ENCODE measurements at places on chromosomes 7 and 10.

DNA sequence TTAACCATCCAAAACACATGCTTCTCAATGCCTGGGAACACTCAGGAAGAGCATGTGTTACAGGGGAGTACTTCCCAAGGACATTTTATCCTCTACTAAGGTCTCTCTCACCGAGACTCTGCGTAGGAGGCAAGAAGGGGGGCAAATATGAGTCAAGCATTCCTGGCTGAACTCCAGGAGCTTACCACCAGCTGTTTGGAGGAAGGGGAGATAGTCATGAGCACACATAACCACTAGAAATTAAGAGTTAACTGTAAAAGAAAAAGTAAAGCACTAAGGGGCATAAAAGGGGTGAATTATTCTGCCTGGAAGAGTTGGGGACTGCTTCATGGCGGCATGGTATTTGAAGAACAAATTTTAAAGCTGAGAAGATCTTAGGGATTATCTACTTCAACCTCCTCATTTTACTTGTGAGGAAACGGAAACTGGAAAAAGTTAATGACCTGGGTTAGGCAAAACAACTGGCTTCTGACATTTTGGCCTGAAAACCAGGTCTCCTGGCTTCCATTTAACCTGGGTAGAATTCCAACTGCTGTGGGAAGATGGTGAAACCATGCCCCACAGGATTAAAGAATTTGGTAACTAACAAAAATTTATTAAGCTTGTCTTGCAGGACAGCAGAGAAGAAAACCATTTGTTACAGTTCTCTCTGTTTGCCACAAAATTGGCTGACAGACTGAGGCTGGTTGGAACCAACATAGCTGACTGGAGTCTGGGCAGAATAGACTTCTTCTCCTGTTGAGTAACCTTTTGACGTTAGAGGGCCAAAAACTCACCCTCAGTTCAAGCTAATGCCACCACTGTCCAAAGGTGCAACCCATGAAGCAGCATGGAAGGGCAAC is 85.5 kb downstream of the SLC25A13 start:
- no peak for DNase-seq

DNA sequence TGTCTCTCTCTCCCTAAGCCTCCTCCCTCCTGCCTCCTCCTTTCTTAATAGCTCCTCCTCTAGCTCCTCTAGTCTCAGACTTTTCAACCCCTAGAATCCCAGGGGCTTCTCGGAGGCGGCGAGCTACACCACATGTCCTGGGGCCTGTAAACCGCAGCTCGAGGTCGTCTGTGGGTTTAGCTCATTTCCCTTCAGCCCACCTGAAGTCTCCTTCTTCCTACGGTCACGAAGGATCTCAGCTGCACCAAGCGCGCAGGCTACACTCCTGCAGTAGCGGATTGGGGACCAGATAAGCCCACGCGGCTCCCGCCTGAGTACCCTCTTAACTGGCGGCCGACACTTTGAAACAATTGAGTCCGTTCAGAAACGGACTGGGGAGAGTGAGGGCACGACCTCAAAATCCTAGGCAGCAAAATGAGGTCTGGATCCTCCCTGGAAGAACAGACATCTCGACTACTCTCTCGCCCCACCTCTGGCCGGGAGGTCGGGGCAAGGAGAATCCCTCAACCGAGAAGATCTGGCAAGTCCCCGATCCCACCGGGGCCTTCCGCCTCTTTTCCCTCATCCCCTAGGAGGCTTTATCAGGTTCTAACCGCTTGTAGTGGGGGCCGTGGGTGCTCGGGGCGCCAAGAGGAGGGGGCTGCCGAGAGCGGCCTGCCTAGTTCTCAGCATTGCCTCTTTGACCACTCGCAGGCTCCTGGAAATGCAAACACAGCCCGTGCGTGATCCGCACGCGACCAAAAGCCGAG is 1.3 kb upstream of the SORCS3 start:
- DNase-seq, result no peak

DNA sequence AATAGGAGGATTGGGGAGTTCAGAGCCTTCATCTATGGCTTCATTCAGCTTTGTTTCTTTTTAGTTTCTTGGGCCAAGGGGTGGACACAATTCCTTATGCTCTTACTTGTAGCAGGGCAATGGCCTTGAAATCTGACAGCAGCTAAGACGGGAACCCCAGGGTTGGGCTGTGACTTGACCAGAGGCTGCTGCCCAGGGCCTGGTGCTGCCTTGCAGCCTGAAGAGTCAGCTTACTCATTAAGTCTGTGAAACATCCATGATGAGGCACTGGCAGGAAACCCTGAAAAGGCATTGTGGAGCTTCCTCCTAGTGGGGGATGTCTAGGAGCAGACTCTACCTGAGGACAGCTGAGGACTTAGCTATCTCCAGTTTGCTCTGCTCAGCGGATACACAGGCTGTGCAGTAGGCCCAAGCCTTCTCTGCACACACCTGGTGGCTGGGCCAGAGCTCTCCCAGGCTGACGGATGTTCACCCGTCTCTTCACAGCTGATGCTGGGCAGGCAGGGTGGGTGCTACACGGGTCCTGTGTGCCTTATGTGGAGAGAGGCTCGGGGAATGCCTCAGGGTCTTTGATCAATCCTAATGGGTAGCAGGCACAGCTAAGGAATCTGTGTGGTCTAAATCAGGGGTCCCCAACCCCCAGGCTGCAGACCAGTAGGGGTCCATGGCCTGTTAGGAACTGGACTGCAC is 17.8 kb downstream of the CXCL12 start:
- no peak for DNase-seq

GRCh38 chr7:135965602-135966001 is 11.6 kb downstream of the MTPN start:
- no peak for DNase-seq

DNA sequence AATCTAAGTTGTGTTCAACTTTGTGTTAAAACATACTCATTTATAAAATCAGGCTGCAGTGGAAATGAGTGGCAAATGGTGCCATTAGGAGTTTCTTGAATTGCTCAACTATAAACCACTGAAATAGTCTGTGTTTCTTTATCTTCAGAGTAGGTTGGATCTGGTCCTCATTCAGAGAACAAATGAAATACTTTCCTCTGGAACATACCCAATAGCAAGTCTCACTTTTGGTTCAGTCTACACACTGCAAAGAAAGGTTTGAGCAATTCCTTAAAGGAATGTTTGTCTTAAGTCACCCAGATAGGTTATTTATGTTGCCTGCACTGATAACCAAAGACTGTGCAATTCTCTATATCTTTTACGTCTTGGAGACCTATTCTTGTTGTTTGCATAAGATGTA is 62.5 kb downstream of the ABCB4 start:
- no peak for DNase-seq

GRCh38 chr7:73567846-73568685 is 10.3 kb downstream of the TBL2 start:
- DNase-seq, result no peak

GRCh38 chr10:21458126-21458871 is 67.2 kb downstream of the SKIDA1 start:
- DNase-seq, result no peak

GRCh38 chr10:112775892-112776674 is 174.0 kb upstream of the TCF7L2 start:
- no peak for DNase-seq

DNA sequence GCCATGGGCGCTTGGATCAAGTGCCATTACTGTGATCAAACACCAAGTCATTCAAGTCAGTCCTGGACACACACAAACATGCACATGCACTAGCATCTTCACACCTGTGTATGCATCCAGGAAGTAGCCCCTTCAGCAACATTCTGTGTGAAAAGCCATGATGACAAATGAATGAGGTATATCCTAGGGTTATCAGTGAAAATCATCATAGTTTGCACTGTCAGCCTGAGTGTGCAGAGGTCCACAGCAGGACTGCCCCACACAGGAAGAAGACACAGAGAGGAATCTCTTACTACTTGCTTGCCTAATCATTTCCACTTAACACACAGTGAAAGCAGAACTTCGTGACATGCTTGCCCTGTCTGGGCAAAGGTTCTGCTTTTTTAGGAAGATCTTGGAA is 184.0 kb upstream of the ADO start:
- DNase-seq, result no peak

DNA sequence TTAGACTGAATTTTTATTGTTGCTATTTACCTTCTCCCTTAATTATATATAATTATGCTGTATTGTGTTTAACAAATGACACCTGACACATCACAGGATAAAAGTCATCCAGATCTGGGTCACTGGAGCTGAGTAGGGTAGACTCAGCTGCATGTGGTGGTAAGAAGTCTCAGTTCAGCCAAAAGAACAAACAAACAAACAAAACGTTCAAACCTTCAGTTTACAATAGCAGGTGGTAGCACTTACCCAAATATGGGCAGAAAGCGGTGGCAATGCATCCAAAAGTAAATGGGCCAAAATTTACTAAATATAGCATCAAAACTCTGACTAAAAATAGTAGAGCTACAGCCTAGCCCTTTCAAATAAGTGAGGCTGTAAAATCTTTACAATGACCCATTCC is 42.2 kb downstream of the ZWINT start:
- DNase-seq, result no peak

DNA sequence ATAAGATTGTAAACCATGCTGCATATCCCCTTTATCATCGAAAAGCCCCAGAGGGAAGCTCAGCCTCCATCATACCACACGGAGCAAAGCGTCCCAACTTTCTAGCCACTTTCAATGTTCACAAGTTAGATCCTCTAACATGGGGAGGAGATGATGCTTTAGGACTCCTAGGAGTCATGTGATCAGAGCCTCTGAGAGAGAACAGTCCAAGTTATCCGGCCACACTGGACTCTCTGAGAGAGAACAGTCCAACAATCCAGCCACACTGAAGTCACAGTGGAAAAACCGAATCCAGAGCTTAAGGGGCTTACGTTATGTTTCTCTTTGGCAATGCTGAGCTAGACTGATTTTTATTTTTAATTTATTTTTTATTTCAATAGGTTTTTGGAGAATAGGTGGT is 72.5 kb downstream of the MALSU1 start:
- DNase-seq, result no peak

DNA sequence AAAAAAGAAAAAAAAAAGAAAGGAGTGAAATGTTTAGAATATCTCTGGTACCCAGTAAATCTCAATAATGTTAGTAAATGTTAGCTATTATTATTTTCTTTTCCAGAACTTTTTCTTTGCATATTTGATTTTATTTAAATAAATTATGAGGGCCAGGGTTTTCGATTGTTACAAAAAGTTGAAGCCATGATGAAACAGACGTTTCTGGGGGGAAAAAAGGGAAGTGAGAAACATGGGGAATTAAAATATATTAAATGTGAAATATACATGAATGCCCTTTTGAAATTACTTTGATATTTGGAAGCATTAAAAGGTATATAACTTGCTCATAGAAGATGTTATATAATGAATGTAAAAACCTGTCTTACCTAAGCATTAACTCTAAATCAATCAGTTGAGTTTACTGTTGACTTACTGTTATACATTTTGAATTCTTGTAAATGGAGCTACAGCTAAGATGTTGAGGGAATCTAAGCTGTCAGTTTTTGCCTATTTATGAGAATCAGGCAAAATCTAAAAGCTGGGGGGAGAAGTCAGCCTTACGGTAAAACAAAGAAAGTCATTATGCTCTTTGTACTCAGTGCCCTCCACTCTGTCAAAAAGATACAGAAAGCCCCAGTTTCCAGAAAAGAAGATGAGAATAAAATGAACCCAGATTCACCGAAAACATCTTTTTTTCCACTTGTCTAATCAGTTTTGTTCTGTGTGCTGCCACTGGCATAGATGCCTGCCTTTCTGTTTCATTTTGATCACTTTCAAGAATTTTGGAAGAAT is 30.0 kb upstream of the KDM7A start:
- DNase-seq, result peak; percentile 53

DNA sequence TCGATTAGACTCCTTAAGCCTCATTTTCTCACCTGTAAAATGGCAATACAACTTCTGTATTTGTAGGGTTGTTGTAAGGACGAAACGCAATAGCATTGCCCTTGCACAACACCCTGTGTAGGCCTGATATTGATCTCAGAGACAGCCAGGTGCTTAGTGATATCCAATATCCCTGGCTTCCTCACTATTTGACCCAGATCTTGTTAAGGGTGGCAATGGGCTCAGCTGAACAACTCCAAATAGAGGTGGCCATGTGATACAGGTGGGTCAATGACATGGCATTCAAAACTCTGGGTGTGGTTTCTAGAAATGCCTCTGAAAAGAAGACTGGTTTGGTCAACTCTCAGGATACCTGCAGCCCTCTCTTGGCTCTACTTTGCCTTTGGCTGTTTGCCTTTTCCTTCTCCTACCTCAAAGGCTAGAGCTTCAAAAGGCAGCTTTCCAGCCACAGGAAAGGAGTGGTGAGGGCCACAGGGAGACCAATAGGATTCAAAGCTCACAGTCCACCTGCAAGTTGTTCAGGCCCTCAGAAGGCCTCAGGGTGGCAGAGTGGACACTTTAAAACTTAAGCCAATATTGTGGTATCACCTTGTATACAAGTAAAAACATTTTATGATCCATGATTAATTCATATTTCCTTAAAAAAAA is 14.9 kb upstream of the GATAD1 start:
- DNase-seq, result no peak

- DNase-seq, result no peak
Observed at GRCh38 chr10:4141471-4141870, 356.5 kb upstream of the KLF6 start.

- no peak for DNase-seq
Observed at GRCh38 chr7:105000927-105001336, 13.1 kb upstream of the KMT2E start.

GRCh38 chr10:120788771-120789170 is 62.4 kb upstream of the WDR11 start:
- no peak for DNase-seq

DNA sequence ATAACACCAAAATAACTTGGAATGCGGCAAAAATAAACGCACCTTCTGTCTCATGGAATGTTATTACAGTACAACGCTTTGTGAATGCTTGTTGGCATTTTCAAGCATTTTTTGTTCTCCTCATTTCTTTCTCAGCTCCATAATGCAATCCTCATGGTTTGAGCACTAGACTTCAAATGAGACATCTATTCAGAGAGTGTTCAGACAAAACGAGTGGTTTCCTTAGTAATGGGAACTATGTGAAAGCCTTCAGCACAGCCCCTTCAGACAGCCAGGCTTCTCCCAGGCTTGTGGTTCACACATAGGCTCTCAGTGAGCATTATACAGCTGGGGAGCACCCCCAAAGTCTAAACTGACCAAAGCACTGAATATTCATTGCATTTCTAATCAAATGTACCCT is 8.6 kb upstream of the LRRN3 start:
- no peak for DNase-seq

GRCh38 chr7:92944633-92945032 is 108.3 kb upstream of the CDK6 start:
- no peak for DNase-seq

DNA sequence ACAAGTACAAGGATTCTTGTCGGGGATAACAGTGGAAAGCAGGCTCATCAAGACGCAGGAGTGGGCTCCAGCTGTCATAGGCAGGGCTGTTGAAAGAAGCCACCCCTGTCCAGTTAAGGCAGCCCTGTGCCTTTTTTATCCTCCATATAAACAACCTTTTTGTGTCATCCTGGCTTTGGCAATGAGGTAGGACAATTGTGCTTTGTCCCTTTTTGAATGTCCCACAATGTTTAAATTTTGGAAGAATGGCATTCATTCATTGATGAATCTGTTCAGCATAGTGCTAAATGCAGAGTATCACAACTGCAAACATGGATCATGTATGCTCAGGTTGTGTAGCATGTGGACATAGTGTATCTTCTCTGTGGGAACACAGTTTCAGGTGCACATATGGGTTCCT is 66.7 kb downstream of the UBE3C start:
- no peak for DNase-seq
